ENCODE measurements at places on chromosomes 11 and 22.
A peak's percentile ranks its signal among the peaks of the same experiment; 100 is the strongest.

GRCh38 chr11:77353131-77353530 lies 51.6 kb upstream of the GDPD4 start:
- DNase-seq: no peak

DNA sequence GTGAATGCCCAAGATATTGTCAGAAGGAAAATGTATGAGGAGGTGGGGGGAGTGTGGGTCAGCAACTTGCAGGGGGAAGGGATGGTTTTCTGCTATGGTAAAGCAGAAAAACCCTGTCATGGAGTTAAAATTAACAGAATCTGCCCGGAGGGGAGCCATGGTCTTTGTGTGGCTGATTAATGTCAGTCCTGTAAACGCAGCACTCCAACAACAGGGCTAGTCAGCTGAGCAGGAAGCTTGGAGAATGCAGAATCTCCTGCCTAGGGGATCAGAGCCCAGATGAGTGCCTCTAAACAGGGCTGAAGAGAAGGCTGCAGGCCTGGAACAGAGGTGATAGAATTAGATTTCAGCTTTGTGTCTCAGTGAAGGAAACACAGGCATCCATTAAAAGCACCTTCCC lies 140.9 kb upstream of the MTNR1B start:
- DNase-seq: no peak

GRCh38 chr22:23231471-23232093 lies 51.3 kb downstream of the BCR start:
- DNase-seq: no peak

- no peak for DNase-seq
Observed at GRCh38 chr22:47150426-47150825, 388.0 kb downstream of the TBC1D22A start.

- DNase-seq: no peak
Observed at GRCh38 chr11:75663808-75664207, 5.0 kb downstream of the MAP6 start.

DNA sequence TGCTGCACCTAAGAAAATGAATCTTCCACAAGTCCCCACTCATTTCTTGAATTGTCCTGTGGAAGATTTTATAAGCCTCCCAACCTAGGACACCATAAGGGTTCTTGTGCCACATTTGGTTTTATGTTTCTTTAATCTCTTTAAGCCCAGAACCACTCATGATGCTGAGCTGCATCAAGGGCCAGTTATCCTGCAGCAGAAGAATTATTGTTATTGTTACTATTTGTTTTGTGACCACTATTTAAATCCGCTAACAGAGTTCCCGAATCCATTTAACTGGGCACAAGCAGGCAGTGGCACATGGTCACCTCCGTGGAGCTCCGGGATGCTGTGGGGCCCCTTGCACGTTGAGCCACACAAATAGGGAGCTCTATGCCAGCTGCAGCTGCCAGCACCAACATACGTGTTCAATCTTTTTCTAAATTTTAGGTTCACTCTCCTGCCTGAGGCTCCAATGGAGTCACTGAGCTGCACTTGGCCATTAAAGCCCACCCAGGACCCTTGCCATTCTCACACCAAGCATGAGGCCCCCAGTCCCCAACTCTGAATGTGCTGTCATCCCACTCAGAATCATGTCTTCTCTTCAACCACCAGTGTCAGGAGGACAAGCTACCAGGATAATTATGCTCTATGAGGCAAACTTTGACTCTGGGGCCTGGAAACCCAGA lies 60.6 kb downstream of the DGCR2 start:
- DNase-seq: no peak

- DNase-seq: no peak
Observed at GRCh38 chr22:46947516-46948257, 185.2 kb downstream of the TBC1D22A start.

DNA sequence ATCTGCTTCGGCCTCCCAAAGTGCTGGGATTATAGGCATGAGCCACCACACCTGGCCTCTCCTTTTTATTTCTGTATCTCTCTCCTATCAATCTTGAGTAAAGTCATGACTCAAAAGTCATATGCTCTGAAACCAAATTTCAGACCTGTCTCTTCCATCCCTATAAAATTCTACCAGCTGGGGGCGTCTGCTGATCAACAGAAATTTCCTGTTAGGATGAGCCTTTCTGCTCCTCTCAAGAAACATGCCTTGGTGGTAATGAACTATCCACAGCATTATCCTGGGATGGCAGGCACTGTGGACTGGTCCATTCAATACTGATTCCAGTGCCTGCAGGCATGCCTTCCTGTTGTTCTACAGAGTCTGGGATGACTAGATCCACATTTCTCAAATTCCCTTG lies 472.6 kb downstream of the NELL1 start:
- DNase-seq: no peak

DNA sequence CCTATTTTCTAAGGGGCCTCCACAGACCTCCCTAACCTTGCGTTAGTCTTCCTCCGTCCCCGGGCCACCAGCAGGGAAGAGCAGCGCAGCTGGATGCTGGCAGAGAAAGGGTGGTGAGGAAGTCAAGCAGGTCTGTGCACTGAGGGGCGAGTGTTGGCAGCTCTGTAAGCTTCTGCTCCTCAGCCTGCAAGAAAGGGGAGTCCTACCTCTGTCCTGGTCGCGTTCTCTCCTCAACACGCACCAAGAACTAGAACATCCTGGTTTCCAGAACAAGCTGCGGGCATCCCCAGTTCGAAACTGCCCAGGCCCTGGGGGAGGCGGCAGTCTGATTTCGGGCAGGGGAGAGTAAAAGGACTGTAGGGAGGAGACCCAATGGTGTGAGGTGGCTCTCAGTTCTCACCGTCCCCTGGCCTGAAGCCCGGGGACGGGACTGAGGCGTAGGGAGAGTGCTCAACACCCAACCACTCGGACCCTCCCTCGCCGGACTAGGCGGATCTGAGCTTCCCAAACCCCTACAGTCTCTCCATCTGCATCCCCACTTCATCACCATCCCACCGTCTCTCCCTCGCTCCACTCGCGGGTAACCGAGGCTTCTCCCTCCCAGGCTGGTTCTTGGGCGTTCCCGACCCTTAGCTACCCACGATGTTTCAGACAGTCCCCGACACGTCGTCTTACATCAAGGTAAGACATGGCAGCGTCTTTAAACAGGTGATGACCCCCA lies 7.7 kb upstream of the FLI1 start:
- DNase-seq: no peak

- DNase-seq: no peak
Observed at GRCh38 chr11:69609351-69609750, 31.6 kb upstream of the CCND1 start.

- DNase-seq: no peak
Observed at GRCh38 chr22:17493419-17493981, 69.8 kb upstream of the SLC25A18 start.

GRCh38 chr22:37493979-37494378 lies 7.8 kb upstream of the MFNG start:
- no peak for DNase-seq

DNA sequence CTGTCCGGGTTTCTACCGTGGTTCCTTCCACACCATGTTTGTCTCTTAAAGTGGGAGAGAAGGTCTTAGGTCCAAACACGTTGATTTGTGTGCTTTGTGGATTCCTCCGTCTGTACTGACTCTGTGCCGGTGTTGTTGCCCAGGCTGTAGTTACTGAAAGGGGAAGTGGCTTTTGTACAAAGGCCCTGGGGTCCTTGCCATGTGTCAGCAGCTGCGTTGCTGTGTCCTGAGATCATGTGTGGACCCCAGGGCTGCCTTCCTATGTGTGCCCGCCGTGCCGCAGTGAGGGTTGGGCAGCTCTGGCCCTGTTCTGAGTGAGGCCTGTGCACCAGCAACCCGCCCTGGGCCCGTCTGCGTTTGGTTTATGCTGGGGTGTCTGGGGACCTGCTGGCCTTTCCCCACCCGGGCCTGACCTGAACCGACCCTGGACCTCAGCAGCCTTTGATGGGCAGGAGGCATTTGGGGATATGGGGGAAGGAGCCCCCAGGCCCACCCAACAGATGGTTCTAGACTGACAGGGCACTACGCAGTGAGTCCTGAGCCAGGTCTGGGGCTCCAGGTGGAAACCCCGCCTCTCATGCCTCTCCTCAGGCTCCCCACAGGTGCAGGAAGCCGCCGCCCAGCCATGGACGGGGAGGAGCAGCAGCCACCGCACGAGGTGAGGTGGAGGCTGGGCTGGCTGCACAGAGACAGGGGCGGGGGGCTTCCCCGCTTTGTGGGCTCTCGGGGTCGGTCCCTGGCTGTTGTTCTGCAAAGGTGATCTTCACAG lies 6.9 kb downstream of the TRABD start:
- DNase-seq: no peak

DNA sequence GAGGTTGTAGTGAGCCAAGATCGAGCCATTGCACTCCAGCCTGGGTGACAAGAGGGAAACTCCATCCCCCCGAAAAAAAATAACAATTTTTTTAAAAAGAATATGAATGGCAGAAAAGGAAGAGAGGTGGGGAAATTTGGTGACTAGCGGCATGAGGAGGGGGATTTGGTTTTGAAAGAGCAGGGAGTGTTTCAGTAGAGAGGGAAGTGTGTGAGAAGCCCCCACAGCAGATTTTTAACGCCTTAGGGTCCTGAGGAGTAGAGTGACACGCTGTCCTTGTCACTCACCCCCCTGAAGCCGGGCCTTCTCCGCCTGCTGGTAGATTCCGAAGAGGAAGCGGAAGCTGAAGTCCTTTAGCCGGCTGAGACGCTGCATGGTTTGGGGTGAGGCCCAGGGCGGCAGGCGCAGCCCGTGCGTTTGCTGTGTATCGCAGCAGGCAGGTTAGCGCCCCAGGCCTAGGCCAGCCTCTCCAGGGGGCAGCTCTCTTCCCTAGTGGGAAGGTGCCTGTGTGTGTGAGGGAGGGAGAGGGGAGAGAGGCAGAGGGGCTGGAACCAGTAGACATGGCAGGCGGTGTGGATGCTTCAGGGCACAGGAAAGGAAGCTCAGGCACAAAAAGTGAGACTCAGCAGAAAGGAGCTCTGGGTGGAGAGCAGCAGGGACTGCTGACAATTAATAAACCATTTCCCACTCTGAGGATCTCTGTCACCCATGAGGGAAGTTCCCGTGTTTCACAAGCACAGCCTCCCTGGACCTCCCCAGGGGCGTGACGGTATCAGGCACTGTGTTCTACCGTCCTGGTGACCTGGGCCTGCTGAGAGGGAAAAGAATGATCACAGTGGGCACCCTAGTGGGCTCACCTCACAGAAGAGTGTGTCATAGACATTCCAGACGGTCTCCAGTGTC lies 3.9 kb downstream of the ACP2 start:
- DNase-seq: no peak

DNA sequence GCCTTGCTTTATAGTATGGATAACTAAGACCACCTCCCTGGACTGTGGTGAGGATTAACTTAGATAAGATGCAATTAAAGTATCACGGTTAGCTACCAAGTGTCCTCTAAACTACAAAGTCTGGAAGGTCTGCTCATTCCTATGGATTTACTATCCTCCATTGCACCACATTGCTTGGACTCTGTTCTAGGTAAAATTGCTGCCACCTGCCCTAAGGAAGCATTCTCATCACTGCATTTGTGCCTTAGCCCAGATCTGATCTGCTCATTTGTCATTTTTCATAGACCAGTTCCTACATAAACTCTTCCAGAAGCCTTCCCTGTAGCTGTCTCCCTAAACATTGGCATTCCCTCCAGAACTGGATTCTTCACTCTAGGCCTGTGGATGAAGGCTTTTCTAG lies 380.0 kb downstream of the INSC start:
- DNase-seq: no peak

DNA sequence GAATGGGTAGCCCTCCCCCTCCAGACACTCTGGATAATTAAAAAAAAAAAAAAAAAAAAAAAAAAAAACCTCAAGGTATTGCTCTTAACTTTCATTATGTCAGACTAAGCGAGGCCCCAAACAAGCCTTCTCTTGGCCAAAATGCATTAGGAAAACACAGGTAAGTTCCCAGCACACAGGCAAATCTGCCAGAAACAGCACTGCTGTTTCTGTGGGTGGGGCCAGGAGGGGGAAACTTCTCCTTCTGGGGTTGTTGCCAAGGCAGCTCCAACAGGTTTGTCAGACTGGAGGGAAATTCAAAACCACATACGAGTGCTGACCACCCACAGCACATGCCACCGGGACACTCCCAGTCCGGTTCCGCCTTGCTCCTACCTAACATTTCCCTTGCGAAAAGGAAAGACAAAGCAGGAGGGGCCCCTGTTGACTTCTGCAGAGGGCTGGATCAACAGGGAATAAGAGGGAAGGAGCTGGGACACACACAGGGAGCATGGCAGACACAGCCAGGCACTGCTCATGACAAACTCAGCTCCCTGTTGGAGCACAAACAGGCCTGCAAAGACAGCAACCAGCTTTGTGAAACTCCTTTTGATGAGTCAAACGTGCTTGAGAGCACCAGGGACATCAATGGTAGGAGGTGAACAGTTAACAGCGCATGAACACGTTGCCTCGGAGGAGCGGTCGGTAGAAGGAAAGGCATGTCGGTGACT lies 55.0 kb downstream of the MYH9 start:
- peak; percentile 77 for DNase-seq

- DNase-seq: no peak
Observed at GRCh38 chr11:85756401-85757200, 54.3 kb downstream of the SYTL2 start.

Data from fibroblast of skin of back (primary cell).